ENCODE measurements at places on chromosomes 12 and 14. TPM values are rescaled to one million over a fixed set of nuclear protein-coding genes. Genes with fewer than 3 reads are reported as not detected.

GRCh38 chr12:55757701-55758100, 14.8 kb downstream of the GDF11 start:
- no peak for DNase-seq

DNA sequence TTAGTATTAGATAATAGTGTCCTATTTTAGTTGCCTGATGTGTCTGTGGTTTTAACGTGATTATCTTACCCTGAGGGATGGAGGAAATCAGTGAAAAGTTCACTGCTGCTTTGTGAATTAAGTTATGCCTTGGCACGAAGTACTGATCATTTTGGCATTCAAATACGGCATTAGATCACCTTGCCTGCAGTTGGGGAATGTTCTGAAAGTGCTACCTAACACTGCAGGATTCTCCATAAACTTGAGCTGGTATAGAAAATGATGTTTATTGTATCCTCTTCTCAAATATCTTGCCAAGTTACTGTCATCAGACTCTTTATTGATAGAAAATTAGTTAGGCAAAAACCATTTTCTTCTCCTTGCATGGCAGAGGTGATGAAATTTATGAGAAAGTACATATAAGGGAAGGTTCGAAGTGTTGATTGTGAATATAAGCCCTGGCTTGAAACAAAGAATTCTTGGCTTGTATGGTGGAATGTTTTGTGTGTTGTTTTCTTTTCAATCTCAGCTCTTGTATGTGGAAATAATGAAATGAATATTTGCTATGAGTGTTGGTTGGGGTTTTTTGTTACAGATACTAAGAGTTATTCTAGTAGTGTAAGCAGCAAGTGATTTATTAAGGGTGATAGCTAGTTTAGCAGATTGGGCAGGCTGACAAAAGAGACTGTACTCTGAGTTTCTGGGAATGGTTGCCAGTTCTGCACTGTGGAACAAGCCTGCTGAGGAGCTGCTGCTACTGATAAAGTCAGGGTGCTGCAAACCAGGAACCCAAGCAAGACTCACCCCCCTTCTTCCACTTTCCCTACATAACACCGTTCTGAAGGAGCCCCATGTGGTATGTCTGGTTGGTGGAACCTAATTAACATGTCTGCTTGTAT, 448.3 kb downstream of the PCNX1 start:
- no peak for DNase-seq

The KITLG gene
- total RNA-seq, result 42.2 TPM

DNA sequence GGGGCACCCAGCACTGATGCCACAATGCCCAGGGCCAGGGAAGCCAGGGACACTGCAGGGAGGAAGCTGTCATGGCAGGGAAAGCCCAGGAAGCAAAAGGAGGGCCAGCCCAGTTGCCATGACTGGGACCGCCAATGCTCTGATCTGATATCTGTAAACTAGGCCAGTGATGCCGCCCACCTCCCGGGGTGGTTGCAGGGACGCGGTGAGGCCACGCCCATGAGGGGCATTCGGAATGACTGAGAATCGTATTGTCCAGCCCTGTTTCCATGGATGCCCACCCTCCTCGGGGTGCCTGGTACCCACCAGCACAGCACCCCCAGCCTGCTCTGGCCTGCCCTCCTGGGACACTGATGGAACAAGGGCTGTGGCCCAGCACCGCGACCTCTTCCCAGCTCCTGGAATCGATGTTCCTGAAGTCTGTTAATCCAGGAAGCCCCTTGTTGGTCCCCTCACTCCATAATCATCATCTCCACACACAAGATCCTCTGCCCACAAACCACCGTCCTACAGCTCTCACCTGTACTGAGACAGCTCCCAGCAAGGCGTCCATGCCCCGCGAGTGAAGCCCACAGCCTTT, 48.7 kb downstream of the CHGA start:
- no peak for DNase-seq

- no peak for DNase-seq
Observed at GRCh38 chr12:76704693-76705092, 59.2 kb upstream of the ZDHHC17 start.

The RNASE7 gene
- total RNA-seq, result not detected

DNA sequence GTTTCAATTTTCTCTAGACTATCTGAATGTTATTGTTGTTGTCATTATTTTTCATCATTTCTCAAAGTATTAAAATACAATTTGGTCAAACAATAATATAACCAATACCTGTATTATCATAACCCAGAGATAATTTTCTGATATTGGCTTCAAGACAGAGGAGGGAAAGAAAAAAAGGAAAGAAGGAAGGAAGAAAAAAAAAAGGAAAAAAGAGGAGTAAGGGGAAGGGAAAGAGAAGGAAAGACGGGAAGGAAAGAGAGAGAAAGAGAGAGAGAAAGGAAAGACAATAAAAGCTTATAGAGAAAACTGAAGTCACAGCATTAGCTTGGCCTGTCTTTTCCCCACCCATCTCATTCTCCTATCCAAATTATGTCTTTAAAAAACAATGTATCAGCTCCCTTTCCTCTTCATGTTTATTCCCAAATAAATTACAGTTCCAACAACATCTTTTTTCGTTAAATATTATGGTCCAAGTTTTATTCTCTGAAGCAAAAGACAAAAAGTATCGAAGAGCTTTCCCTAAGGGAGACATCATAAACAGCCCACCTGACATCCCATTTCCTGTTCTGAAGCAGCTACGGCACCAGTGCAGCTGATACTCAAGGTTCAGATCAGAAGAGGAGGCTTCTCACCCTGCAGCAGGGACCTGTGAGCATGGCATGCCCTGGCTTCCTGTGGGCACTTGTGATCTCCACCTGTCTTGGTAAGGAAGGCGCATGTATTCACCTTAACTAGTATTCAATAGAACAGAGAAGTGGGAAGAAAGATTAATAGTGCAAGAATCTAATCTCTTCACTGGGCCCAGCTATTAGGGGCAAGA, 308.3 kb downstream of the DAD1 start:
- DNase-seq, result no peak

DNA sequence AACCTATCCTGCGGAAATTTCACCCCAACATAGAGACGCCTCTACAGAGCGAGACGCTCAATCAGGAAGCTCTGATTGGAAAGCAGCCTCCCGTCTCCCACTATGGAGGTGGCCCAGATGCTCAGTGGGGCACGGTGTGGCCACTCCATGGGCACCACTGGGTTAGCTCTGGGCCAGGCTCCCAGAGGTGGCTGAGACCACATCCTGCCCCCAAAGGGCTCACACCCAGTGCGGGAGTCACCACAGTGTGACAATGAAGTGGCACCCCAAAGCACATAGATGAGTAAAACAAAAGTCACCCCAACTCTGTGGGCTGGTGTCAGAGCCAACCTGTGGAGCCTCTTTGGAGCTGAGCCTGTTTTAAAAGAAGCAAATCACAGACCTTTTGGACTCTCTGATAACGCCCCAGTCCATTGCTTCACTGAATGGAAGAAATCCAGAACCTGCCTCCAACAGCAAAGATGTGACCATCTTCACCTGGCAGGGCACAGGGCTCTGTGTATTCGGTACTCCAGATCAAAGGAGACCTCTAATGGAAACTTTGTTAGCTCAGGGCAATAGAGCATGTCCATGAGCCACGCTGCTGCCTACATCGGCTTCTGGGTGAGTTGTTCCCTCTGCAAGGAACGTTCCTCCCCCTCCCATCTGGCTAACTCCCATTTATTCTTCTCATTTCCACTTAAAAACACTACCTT, 19.6 kb downstream of the CLMN start:
- no peak for DNase-seq

The CD163 gene
- total RNA-seq, result 246 TPM

DNA sequence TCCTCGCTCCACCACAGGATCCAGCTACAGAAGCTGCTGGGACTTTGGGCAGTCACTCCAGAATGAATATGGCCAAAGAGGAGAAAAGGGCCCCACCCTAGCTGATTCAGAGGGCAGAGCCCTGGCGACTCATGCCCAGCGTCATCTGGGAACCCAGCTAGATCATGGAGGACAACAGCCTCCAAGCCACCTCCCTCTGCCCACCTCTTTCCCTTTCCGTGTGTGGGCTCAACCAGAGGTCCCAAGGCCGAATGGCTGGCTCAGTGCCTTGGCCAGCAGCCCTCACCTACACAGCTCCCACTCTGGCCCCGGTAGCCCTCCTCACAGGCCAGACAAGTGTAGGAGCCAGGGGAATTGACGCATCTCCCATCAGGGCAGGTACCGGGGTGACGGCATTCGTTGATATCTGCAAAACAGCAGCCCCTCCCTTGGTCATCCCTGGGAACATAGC, 17.4 kb downstream of the ISCA2 start:
- DNase-seq, result no peak

All from dorsolateral prefrontal cortex (tissue), 122 donors.